ENCODE measurements at places on chromosomes 1 and 21. TPM values are rescaled to one million over a fixed set of nuclear protein-coding genes. Genes with fewer than 3 reads are reported as not detected.

Gene TGFB2
- total RNA-seq: 23.5 TPM

Gene PCAT6
- total RNA-seq: 3.0 TPM

Gene CD101
- 0.25 TPM for total RNA-seq

Gene SLC6A9
- total RNA-seq: 14.6 TPM

Gene MATN1
- total RNA-seq: 0.05 TPM

Gene OR2L5
- not detected for total RNA-seq

Gene ZMYND12
- total RNA-seq: 0.20 TPM

Gene CSDE1
- total RNA-seq: 135 TPM

Gene ZNF124
- 6.0 TPM for total RNA-seq

Gene S100A2
- 17.0 TPM for total RNA-seq

Gene TRIM62
- total RNA-seq: 1.8 TPM

Data from A549 treated with RU486 at 1 μM for 4 hours (cell line).